ENCODE measurements at places on chromosomes 7 and 10. TPM values are rescaled to one million over a fixed set of nuclear protein-coding genes. Genes with fewer than 3 reads are reported as not detected.
A peak's percentile ranks its signal among the peaks of the same experiment; 100 is the strongest.

DNA sequence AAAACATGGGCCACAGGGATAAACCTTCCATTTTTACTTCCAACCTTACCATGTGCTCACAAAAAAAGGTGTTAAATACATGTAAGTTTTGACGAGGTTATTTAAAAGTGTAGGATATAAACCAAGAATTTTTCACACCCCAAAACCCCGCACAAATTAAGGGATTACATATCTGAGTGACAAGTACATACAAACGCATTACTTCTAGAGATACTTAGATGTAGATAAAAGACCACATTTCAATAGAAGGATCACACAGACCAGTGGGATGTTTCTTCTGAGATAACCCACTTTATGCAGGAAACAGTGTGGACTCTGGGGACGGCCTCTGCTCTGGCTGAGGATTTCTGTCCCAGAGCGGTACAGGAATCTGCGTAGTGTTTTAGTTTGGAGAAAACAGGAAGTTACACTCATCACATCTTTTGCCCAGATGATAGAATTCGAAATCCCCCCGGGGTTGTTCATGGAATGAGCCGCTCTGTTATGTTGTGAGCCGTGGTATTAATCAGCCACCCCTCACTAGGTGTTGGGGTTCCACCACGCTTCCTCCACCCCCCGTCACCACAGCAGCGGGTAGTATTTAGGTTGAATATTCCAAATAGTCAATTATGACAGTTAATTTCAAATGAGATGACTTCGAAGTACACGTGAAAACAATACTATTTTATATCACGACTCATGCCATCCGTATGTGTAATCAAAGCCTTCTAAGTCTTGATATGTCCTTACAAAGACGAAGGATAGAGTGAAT, 1.3 kb upstream of the CUL1 start:
- no peaks in the 10 kb centered on the region for H3K27me3 ChIP-seq
- H3K27ac ChIP-seq = peak overlapping the region; percentile 100
- peak; percentile 25 for DNase-seq
- H3K4me1 ChIP-seq = no peaks in the 10 kb centered on the region
- H3K4me3 ChIP-seq = peak overlapping the region; percentile 68

The SCART1 gene
- total RNA-seq = 3.7 TPM

The HGF gene
- total RNA-seq = 15.7 TPM

The KLHDC10 gene
- 28.0 TPM for total RNA-seq

- H3K27me3 ChIP-seq = no peaks in the 10 kb centered on the region
- DNase-seq = no peak
- no peaks in the 10 kb centered on the region for H3K4me1 ChIP-seq
- H3K4me3 ChIP-seq = no peak overlapping the region
Observed at GRCh38 chr7:137670222-137671064, 176.3 kb downstream of the DGKI start.

Data from breast epithelium (tissue), 4 donors.